ENCODE measurements at places on chromosomes 6 and 20.
A peak's percentile ranks its signal among the peaks of the same experiment; 100 is the strongest.

DNA sequence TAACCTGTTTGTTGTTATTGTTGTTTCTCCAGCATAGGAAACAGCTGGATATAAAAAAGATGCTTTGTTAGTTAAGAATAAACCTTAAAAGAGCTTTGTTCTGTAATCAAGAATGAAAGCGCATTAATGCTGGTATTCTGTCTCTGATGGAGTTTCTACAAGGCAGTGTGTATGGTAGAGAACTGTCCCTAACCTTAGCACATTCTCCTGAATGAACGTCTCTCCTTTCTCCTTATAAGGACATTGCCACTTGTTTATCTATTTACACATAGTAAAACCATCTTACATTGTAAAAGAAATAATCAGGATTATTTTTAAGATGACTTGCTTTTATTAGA lies 33.8 kb upstream of the LCA5 start:
- DNase-seq = no peak

GRCh38 chr20:5212907-5213487 lies 86.2 kb downstream of the CDS2 start:
- DNase-seq = no peak

DNA sequence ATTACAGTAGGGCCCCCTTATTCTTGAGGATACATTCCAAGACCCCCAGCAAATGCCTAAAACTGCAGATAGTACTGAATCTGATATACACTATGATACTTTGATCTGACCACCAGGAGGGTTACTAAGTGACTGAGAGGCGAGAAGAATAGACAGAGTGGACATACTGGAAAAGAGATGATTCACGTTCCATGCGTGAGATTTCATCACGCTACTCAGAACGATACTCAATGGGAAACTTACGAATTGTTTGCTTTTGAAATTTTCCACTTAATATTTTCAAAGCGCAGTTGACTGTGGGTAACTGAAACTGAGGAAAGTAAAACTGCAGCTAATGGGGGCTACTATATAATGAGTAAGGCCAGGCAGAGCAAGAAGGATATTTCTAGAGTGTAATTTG lies 60.8 kb downstream of the STX11 start:
- no peak for DNase-seq

GRCh38 chr6:11773013-11773412 lies 5.6 kb downstream of the ADTRP start:
- DNase-seq = no peak

DNA sequence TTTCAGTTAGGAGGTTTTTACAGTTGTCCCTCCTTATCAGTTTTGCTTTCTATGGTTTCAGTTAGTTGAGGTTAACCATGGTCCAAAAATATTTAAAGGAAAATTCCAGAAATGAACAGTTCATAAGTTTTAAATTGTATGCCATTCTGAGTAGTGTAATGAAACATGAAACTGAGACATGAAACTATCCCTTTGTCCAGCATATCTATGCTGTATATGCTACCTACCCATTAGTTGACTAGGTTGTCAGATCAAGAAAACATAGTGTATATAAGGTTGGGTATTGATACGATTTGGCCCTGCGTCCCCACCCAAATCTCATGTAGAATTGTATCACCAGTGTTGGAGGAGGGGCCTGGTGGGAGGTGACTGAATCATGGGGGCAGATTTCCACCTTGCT lies 39.1 kb downstream of the VGLL2 start:
- no peak for DNase-seq

- DNase-seq = no peak
Observed at GRCh38 chr20:1376408-1377270, 16.2 kb downstream of the FKBP1A start.

- no peak for DNase-seq
Observed at GRCh38 chr6:122571888-122572287, 38.3 kb upstream of the PKIB start.

DNA sequence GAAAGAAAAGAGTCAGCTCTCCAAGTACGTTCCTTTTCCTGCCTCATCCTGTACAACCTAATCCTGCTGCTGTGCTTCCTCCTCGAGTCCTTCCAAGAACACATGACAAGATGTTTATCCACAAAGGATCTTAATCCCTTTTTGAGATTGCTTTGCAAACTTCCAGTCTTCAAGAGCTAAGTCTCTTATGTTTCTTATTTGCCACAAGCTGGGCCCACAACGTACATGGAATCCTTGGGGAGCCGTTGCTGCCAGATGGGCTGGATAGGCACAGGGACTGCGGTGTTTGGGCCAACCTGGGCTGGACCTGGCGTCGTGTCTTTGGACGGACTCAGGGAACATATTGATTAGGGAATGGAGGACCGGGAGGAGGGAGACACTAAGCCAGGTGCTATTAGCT lies 79.7 kb upstream of the AFDN start:
- DNase-seq = no peak

DNA sequence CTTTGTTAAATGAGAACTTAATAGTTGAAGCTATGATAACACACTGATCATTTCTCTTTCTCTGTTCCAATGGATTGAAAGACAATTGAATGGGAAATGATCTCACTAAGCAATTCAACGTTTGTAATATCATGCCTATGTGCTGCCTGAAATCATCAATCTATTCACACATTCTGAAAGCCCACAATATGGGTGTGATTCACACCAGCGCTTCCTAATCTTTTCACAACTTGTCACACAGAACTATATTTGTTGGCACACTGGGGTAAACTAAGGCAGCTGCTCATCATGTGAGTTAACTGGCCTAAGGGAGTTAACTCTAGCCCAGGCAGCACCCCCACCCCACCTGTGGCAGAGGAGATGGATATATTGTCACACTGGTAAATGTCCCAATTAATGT lies 37.1 kb upstream of the UTRN start:
- no peak for DNase-seq

DNA sequence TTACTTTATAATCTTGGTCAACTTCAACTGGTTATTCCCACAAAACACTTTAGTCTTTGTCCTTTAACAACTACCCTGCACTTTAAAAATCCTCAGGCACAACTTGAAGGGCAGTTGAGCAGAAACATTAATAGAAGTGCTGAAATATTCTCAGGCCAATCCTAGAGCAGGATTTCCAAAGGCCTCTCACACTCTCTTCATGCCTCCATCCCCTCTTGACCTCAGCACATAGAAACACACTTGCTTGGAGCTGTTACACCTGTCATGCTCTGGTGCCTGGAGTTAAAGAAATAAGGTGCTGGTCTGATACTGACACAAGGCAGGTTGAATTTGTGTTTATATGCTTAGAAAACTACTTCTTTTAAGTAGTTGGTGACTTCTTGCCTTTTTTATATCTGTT lies 618.8 kb upstream of the POU3F2 start:
- DNase-seq = no peak

DNA sequence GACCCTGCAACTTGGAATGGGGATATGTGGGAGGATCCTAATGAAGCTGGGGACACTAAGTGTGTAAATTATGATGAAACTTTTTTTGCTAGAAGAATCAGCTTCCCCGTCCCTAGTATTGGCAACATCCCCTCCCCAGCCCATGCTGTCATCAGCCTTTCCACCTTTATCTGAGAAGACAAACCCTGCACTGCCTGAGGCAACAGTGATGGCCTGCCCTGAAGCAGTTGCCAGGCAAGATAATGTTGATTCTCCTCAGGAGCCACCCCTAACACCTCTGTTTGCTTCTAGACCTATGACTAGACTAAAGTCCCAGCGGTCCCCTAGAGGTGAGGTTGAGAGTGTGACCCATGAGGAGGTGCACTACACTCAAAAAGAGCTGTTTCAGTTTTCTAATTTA lies 27.1 kb downstream of the MICA start:
- DNase-seq = no peak

DNA sequence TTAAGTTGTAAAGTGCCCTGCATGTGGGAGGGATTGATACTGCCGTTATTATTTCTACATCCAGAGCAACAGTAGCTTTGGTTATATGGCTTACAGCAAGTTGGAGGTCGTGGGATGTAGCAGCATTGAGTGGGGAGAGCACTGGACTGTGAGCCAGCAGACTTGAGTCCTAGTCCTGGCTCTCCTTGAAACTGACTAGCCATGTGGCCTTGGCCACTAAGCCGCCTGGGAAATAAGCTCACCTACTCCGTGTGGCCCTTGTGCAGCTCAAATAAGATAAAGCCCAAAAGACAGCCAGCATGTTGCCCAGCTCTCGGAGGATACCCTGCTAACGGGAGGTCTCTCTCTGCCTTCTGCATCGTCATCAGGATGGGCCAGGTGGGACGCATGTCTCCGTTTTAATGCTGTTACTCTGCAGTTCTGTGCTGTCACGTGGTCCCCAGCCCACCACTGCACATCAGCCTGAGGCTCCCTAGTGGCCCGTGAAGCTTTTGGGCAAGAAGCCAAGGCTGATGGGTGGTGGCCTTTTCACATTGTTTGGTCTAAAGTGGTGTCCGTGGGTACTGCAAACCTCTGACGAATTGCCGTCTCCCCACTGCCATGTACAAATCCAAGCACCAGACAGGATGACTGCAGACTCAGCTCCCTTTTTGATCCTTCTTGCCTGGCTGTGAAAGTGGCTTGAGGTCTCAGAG lies 7.9 kb downstream of the EPB41L1 start:
- DNase-seq = no peak

GRCh38 chr6:56757588-56757984 lies 114.9 kb upstream of the DST start:
- DNase-seq = peak; percentile 68

GRCh38 chr6:127366282-127367022 lies 23.0 kb upstream of the ECHDC1 start:
- DNase-seq = peak; percentile 50

GRCh38 chr20:22762576-22763256 lies 178.3 kb upstream of the FOXA2 start:
- DNase-seq = peak; percentile 33

GRCh38 chr6:36818756-36819155 lies 20.5 kb downstream of the CPNE5 start:
- DNase-seq = no peak

DNA sequence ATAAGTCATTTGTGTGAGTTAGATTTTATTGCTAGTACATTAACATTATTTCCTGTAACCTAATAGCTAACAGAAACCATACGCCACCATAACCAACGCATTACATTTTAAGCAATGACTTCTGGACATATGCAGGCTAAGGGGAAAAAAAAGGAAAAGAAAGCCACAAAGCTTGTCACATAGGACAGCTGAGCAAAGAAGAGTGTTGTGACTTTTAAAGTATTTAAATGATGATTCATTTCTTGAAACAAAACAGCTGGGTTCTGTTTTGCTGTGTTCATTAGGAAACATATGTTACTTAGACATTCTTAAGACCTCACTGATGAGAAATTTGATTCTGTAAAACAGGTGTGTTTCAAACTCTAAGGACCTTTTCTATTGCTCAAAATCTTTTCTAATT lies 171.4 kb downstream of the COL9A1 start:
- DNase-seq = no peak

DNA sequence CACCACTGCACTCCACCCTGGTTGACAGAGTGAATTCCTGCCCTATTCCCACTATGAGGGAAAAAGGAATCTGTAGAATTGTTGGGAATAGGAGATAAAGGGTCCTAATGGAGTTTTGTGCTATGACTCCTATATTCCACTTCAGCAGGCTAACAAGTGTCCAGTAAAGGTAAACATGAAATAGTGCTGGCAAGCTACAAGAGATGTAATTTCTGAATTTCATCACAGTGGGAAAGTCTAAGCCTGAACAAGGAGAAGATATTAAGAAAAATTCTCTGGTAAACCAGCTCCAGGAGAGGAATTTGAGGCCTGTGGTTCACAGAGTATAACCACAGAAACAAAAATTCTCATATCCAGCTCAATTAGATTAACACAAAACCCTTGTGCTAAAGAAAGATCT lies 10.3 kb upstream of the C6orf58 start:
- DNase-seq = no peak

GRCh38 chr6:27095914-27096313 lies 151.6 kb upstream of the PRSS16 start:
- DNase-seq = no peak

GRCh38 chr20:58224974-58225373 lies 3.5 kb downstream of the ANKRD60 start:
- no peak for DNase-seq

- DNase-seq = no peak
Observed at GRCh38 chr6:10580570-10580969, 59.4 kb downstream of the GCNT2 start.

DNA sequence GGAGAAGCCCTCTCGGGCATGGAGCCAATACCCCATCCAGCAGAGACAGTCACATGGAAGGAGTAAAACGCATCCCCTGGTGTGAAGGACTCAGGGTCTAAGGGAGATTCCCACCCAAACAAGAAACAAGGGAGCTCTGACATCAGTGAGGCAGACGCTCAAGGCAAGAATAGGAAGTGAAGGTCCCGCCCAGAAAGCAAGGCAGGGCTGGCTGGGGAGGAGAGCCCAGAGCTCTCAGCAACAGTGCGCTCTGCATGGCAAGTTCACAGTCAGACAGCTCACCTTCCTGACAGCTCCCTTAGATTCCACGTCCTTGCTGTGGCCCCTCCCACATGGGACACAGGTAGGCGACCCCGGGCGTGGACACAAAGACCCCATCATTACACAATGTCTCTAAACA lies 85.6 kb downstream of the TTLL2 start:
- DNase-seq = no peak

DNA sequence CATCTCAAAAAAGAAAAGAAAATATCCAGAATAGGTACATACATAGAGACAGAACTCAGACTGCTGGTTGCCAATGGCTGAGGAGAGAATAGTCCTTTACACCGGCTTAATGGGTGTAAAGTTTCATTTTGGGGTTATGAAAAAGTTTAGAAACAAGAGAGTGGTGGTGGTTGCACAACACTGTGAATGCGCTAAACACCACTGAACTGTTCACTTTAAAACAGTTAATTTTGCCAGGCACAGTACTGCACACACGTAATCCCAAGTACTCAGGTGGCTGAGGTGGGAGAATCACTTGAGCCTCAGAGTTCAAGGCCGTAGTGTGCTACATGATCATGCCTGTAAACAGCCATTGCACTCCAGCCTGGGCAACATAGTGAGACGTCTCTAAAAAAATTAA lies 7.6 kb downstream of the ILRUN start:
- no peak for DNase-seq

DNA sequence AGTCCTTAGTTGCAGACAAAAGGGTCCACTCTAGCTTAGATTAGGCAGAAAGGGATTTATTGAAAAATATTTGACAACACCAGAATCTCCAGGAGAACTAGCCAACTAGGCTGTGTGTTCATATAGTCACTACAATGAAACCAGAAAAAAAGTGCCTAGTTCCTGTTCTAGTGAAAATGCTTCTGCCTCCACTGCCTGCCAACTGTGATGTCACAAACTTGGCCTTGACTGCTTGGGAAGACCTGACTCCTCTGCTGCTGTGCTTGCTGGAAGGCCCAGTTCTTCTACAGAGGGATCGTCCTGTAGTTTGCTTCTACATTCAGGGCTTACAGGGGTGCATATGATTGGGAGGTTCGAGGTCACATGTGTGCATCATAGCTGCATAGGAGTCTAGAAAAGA lies 40.3 kb upstream of the XRN2 start:
- DNase-seq = no peak

GRCh38 chr6:15061180-15061641 lies 184.7 kb upstream of the JARID2 start:
- DNase-seq = no peak

- DNase-seq = peak; percentile 20
Observed at GRCh38 chr20:59253779-59254319, 46.6 kb upstream of the EDN3 start.

All from HT-29 (cell line).